ENCODE measurements at places on chromosomes 1 and 21.

DNA sequence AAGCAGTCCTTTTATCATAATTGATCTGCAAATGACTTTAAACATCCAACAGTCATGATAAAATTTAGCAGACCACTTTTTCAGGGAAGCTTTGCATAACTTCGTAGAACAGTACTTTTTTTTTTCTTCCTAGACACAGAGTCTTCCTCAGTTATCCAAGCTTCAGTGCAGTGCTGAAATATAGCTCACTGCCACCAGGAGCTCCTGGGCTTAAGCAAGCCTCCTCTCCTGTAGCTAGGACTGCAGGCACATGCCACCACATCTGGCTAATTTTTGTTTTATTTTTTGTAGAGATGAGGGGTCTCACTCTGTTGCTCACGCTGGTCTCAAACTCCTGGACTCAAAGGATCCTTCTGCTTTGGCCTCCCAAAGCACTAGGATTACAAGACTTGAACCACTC is 3.8 kb downstream of the F13B start:
- DNase-seq = no peak

GRCh38 chr1:224743608-224744164 is 127.6 kb downstream of the CNIH3 start:
- DNase-seq = no peak

DNA sequence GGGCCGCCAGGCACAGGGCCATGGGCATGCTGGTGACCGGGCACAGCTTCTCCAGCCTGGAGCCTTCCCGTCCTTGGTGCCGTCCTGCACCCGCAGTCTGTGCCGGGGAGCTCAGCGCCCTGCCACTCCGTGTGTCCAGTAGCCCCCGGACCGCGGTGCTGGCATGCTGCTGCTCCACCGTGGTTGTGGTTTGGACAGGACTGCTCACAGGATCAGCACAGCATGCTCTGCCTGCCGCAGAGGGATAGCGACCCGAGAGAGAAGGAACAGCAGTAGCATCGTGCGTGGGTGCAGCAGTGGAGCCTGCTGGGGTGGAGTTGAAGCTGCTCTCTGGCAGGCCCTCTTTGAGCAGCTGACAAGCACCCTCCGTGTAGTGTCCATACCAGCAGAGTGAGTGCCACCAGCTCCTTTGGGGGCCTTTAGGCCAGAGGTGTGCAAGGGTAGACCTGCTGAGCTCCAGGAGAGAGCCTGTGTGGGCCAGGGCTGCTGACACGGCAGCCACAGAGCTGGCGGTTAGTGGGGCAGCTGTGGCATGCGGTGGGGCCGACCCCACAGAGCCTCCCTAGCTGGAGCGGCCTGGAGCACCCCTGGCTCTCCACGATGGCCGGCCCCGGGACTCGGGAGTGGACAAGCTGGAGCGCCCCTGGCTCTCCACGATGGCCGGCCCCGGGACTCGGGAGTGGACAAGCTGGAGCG is 6.4 kb upstream of the PCBP3 start:
- no peak for DNase-seq

- DNase-seq = no peak
Measured at GRCh38 chr21:27423038-27423437, 456.1 kb upstream of the ADAMTS5 start.

GRCh38 chr21:46171996-46172862 is 12.0 kb downstream of the SPATC1L start:
- no peak for DNase-seq

DNA sequence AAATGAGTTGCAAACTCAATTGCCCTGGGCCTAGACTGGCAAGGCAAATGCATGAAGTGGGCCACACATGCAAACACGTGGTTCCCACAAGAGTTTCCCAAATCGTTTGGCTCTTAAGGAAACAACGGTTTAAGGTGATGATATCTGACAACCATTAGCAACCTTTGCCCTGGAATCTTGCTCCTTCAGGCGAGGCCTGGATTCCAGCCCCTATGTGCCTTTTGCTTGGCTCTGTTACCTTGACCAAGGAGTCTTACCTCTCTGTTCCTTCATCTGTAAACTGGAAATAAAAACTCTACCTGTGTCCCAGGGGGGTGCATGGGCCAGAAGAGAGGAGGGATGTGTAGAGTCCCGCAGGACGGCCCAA is 72.1 kb upstream of the CASZ1 start:
- DNase-seq = no peak

DNA sequence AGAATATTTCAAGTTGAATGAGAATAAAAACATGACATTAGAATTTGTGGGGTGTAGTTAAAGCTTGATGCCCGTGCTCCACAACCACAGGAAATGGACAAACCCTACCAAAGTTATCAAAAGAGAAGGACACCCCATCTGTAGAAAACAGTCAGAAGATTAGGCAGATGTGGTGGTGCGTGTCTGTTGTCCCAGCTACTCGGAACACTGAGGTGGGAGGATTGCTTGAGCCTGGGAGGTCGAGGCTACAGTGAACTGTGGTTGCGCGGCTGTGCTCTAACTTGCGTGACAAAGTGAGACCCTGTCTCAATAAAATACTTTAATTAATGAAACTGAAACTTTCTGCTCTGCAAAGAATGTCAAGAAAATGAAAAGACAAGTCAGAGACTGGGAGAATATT is 1.5 kb upstream of the SPATC1L start:
- DNase-seq = no peak

GRCh38 chr21:22657781-22658180 is 1659.6 kb downstream of the NCAM2 start:
- DNase-seq = no peak

DNA sequence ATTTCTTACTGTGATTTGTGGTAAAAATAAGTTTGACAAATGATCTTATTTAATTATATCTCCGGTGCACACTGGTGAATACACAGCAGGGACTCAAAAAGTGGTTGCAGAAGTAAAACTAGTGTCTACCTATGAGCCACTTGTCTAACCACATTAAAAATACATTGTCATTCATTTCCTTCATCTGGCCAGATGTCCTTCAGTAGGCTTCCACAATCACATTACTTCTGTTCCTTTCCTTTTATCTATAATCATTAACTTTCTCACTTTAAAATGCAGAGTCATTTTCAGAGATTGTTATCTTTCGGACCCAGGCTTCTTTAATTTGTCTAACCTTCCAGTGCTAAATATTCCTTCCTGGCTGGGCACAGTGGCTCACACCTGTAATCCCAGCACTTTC is 3.0 kb downstream of the RBBP5 start:
- DNase-seq = no peak

- DNase-seq = no peak
Measured at GRCh38 chr1:77881061-77881460, 7.4 kb upstream of the NEXN start.

- no peak for DNase-seq
Measured at GRCh38 chr21:35743571-35743970, 316.8 kb downstream of the SETD4 start.

DNA sequence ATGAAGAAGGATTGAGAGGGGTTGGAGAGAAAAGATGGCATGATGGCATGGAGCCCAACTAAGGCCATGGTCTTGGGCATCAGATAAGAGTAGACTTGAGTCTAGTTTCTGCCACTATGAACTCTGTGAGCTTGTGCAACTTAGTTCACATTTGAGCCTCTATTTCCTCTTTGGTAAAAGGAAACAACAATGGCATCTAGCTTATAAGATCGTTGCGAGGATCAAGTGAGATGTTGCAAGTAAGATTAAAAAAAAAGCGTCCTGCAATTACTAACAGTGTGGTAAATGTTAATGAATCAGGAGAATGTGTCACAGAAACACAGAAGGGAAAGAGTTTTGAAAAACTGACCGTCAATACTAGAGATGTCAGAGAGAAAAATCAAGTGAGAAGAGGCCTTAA is 202.9 kb upstream of the FGGY start:
- DNase-seq = no peak

DNA sequence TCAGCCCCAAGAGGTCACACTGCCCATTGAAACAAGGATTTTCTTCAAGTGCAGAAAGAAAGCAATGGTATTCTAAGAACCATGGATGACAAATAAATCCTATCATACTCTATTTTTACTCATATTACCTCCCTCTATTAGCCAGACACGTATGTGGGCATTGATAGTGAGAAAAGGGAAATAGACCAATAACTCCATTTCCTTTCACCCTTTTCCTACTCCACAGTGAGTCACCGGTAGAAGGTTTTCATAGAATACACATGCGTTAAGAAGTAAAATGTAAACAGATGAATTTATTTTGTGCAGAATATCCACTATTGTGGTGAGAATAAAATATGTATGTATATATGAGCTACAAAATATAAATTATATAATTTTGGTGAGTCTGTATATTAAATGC is 568.9 kb upstream of the ADGRL4 start:
- no peak for DNase-seq

- DNase-seq = no peak
Measured at GRCh38 chr1:85884372-85885035, 176.3 kb upstream of the ZNHIT6 start.
